ENCODE measurements at places on chromosomes 3 and 15.

GRCh38 chr3:123876858-123877257 is 7.3 kb downstream of the MYLK start:
- no peak for DNase-seq

DNA sequence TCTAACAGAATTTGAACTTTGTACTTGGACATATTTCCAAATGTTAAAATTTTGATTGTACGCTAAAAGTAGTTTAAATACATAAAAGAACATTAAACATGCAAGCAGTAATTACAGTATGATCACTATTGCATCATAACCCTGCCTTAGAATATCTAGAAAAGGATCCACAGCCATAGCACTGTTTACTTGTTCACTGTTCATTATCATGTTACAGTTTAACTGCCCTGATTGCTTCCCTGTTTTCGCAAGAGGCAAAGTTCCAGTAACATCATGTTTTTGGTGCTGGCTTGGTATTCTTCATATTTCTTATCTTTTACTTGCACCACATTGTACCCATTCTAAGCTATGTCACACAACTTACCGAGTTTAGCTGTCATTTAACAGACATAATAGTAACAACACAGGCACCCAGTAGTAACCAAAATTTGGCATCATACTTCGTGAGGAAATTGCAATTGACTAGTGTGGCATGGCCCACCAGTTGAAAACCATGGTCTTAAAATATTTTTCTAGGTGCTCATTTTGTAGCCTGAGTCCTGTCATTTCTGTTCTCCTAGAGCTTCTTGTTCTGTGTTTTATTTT is 13.3 kb upstream of the TMEM87A start:
- DNase-seq, result no peak

DNA sequence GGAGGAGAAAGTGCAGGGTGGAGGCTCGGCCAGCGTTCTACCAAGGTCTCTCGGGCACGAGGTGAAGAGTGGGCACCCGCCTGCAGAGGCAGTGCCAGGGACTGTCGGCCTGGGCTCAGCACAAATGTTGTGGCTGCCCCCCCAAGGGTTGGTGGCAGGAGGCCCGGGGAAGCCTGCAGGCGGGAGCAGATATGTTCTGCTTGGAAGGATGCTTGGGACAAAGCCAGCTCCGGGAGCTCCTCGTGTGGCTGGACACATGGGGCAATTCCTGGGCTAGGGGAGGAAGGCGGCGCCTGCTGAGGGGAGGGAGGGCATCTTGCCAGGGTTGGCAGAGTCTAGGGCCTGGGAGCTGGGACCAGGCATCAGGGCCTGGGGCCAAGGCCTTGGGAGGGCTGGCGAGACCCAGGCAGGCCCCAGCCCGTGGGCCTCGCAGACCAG is 30.4 kb upstream of the FBLN2 start:
- peak; percentile 59 for DNase-seq

GRCh38 chr3:197615430-197615829 is 59.7 kb upstream of the BDH1 start:
- DNase-seq, result no peak

DNA sequence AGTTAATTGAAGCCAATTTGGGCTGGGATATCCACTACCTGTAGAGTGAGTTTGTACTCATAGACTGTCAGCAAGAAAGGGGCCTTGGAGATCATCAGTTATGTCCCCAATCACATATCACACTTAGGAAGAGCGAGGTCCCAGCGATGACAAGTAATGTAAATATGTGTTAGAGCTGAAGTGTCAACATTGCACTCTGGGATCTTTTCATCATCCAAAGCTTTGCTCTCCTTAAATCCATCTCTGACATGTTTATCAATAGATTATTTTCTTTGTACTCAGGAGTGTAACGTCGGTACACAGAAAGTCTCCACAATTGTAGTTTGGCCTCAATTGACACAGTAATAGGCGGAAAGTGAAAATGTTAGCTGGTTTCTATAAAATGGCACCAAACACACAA is 113.7 kb upstream of the TPRG1 start:
- DNase-seq, result no peak

- no peak for DNase-seq
Measured at GRCh38 chr15:23606226-23606625, 40.8 kb downstream of the MKRN3 start.

DNA sequence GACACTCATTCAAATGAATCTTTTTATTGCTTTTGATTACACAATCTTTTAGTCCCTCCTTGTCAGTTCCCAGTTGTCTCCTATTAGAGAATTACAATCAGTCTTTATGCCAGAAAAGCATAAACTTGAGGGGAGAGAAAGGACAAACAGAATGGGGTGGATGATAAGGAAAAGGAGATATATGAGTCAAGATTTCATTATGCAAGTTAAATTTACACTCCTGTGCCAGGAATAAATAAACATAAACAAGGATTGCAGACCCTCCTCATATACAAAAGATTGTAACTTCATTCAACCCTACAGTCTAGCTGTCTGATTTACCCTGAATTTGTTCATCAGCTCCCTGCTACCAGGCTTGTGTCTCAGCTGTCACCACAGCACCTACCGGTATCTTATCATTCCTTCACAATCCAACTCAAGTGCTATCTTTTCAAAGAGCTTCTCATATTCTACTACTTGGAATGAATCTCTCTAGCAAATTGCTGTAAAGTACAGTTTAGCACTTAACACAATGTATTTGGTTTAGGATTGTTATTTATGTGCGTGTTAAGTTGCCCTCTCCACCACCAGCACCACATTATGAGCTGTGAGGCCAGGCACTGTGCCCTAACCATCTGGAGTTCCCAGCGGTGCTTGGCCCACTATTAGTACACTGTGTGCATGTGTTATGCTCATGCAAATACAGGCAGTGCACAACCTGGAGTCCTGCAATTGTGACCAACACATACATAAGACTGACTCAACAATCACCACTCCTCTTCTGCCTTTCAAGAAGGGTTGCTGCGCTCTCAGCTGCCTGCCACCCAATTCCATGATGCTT is 504.1 kb downstream of the TBL1XR1 start:
- DNase-seq, result no peak

DNA sequence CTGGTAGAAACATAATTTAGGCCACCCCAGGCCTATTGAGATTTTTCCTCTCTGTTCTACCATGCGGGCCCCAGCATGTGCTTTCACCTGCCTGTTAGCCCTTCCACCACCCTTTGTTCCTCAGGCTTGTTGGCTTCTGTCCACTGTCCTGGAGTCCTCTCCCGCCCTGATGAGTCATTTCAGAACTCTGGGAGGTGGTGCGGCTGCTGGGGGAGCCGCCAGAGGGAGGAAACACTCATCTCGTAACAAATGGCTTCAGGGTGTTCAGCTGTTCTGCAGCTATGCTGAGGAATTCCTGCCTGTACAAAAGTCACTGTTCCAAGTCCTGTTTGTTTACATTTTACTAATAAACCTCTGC is 36.3 kb downstream of the LRTM1 start:
- peak; percentile 38 for DNase-seq

GRCh38 chr3:66406163-66406562 is 94.7 kb downstream of the LRIG1 start:
- DNase-seq, result peak; percentile 79

DNA sequence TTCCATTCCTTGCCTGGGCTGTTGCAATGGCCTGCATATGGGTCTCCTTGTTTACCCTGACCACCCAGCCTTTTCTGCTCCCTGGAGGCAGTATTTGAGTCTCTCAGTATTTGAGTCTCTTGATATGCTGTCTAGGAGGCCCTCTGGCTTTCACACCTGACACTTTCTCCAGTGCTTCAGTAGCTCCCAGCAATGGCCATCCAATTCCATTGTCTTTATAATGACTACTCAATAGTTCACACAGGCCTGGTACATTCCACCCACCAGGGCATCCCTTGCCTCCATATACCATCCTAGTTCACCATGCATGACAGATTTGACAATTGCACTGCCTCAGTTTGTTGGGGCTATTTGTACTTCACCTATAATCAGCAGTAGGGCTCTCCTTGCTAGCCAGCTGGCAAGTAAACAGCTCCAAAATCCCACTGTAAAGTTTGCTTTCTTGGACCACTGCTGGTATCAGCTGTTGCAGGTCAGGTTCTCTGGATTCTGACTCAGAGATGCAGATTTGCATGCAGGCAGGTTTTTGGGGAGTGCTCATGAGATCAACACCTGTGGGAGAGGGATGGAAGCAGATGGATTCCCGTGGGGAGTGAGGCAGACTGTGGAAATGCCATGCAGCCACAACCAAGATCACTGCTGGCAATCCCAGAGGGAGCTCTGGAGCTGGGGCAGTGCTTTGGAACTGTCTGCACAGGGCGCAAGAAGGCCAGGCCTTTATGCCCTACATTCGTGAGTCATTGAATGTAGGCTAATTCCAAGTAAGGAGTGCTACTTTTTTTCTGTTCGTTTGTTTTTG is 19.1 kb upstream of the XIRP1 start:
- no peak for DNase-seq

GRCh38 chr15:67832031-67832551 is 6.8 kb downstream of the SKOR1 start:
- no peak for DNase-seq

DNA sequence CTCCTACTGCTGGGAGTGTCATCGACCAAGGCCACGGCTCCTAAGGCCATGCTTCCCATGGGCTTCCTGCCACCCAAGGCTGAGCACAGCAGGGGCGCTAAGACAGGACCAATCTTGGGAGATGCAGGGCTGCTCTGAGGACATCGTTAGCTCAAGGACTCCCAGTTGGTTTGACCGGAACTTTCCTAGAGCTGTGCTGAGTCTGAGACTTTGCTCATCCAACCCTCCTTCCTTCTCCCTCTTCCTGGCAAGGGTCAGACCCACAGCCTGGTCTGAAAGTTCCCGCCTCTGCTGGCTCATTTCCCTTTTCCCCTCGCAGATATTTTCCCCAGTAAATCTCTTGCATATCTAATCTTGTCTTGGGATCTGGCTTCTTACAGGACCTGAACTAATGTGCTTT is 57.2 kb downstream of the EPHB3 start:
- DNase-seq, result no peak

DNA sequence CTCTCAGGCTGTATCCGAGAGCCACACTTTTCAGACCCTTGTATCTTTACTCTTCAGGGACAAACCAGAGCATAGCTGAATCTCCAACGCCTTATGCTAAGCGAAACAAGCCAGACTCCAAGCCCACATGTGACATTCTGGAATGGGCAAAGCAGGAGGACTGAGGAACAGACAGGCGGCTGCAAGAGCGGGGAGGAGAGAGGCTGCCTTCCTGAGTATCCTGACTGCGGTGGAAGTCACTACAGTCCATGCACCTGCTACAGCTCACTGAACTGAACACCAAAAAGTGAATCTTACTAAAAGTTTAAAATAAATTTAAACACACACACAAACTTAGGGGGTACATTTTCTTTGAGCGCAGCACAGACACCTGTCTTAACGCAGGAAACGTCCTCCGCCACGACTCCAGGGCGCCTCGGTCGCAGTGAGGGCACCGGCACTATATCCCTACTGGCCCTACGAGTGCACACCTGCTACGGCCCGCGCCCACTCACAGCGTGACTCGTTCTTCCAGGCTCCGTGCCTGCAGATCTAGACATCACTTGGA is 1.4 kb downstream of the CYFIP1 start:
- DNase-seq, result no peak

GRCh38 chr15:50883903-50884302 is 24.6 kb upstream of the AP4E1 start:
- DNase-seq, result no peak

DNA sequence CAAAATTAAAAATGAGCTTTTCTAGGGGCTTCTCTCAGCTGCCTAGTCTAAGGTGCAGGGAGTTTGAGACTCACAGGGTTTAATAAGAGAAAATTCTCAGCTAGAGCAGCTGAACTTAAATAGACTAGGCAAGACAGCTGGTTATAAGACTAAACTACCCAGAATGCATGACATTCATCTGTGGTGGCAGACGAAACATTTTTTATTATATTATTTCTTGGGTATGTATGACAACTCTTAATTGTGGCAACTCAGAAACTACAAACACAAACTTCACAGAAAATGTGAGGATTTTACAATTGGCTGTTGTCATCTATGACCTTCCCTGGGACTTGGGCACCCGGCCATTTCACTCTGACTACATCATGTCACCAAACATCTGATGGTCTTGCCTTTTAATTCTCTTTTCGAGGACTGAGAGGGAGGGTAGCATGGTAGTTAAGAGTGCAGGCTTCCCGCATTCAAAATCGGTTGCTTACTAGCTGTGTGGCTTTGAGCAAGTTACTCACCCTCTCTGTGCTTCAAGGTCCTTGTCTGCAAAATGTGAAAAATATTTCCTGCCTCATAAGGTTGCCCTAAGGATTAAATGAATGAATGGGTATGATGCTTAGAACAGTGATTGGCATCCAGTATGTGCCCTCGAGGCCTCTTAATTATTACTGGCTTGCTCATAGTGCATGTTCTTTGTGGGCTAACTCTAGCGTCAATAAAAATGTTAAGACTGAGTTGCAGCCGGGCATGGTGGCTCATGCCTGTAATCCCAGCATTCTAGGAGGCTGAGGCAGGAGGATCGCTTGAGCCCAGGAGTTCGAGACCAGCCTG is 984 bp downstream of the CCR5 start:
- no peak for DNase-seq

GRCh38 chr3:10423171-10423882 is 82.1 kb downstream of the ATP2B2 start:
- no peak for DNase-seq

- DNase-seq, result no peak
Measured at GRCh38 chr3:175914785-175915184, 1055.7 kb downstream of the NAALADL2 start.

DNA sequence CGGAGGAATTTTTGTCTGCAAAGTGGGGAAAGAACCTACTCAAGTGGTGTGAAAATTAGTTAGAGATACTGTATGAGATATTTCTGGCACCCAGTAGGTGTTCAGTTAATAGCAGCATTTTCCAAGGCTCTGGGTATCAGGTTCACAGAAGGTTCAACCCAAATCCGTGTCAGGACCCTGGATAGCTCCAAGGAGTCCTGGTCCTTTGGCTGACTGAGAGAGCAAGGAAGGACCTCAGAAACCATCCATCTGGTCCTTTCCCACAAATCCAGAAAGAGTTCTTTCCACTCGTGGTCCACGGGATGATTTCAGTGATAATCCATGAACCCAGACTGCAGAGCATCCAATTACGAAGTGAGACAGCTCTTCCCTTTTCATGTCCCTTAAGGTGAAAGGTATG is 51.4 kb downstream of the SLC6A11 start:
- no peak for DNase-seq

DNA sequence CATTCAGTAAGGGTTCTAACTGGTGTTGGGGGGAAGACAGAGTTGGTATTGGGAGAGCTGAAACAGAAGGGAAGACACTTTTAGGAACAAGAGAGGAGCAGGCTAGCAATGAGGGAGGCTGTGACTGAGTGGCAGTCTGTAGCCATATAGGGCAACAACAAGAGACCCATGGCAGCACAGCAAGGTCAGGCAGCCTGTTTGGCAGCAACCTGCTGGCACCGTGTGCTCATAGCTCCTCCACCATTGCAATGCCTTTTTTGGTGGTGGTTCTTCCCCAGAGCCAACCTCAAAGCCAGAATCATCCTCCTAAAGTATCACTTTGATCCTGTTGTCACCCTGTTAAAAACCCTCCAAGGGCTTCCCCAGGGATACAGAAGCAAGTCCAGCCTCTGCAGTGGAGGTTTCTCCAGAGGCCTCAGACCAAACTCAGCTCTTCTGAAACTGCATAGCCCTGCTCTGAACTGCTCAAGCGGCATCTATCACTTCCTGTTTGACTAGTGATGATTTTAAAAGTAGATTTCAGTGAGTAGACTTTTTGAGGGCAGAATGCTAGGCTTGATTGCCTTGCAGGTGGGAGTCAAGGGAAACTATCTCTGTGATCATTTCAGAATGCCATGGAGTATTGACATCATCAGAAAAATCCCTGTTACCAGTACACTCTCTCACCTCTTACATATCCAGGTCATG is 176.9 kb downstream of the STAC start:
- no peak for DNase-seq
